T-helper 22 cell (primary cell): ENCODE measurements at places on chromosomes 4 and X.

DNA sequence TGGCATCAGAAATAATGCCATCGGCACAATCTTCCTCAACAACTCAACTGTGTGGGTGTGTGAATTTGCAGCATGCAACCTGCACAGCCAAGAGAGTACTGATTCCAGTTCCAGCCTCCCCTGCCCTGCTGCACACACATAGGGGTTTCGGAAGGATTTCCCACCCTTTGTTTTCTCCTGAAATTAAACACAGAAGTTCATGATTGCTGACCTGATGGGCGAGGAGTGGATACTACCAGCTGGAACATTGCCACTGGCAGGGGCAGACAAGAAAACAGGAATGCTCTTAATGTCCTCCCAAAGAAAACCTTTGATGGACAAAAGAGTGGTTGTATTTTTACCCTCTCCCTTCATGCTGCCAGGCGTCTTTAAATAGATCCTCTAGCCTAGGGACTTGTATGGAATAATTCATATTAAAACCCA lies 4.8 kb downstream of the NDP start:
- DNase-seq, result no peak

GRCh38 chr4:52873191-52873590 lies 11.1 kb downstream of the RASL11B start:
- DNase-seq, result no peak

- no peak for DNase-seq
Observed at GRCh38 chr4:124873361-124874171, 161.0 kb upstream of the ANKRD50 start.

GRCh38 chrX:134524181-134524580 lies 64.2 kb downstream of the HPRT1 start:
- no peak for DNase-seq

- DNase-seq, result no peak
Observed at GRCh38 chr4:155408796-155409195, 32.0 kb upstream of the MAP9 start.

GRCh38 chr4:148653681-148654080 lies 211.5 kb upstream of the NR3C2 start:
- no peak for DNase-seq

GRCh38 chr4:124429746-124430250 lies 282.7 kb downstream of the ANKRD50 start:
- no peak for DNase-seq

GRCh38 chrX:70352496-70352895 lies 62.6 kb downstream of the KIF4A start:
- DNase-seq, result no peak

GRCh38 chr4:52423967-52424366 lies 235.1 kb downstream of the USP46 start:
- DNase-seq, result no peak

DNA sequence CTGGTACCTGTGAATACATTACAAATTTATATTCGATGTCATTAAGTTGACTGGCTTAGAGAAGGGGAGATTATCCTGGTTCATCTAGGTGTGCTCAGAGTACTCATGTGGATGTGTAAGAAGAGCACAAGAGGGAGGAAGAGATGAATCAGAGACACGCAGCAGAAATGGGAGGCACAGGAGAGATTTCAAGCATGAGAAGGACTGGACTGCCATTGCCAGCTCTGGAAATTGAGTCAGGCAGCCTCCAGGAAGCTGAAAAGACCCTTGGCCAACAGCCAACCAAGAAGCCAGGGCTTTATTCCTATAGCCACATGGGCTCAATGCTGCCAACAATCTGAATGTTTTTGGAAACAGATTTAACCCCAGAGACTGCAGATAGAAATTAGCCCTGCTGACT lies 1390.0 kb downstream of the STIM2 start:
- no peak for DNase-seq

- no peak for DNase-seq
Observed at GRCh38 chr4:53571936-53572599, 19.2 kb downstream of the LNX1 start.

- no peak for DNase-seq
Observed at GRCh38 chrX:2336181-2336580, 164.6 kb downstream of the DHRSX start.

GRCh38 chr4:122450847-122451246 lies 5.7 kb downstream of the IL2 start:
- DNase-seq, result no peak

GRCh38 chr4:83852085-83852451 lies 316.2 kb downstream of the GPAT3 start:
- DNase-seq, result no peak

- DNase-seq, result no peak
Observed at GRCh38 chr4:108160741-108161352, 7.9 kb downstream of the LEF1 start.

GRCh38 chr4:138800421-138800820 lies 215.2 kb upstream of the NOCT start:
- DNase-seq, result no peak

DNA sequence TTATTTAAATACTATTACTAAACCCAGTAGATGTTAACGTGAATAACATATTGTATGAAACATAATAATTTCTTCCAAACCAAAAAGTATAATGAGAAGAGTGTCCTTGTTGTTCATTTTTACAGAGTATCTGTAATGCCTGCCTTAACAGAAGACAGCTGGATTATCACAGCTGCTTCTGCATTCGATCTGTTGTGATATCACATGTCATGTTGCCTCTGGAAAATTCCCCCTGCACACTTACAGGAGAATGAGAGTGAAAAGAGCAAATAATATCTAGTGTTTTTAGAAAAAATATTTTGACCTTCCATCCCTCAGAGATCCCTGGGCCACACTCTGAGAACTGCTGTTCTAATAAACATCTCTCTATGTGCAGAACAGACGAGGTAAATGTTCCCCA lies 240.1 kb upstream of the NOCT start:
- no peak for DNase-seq

DNA sequence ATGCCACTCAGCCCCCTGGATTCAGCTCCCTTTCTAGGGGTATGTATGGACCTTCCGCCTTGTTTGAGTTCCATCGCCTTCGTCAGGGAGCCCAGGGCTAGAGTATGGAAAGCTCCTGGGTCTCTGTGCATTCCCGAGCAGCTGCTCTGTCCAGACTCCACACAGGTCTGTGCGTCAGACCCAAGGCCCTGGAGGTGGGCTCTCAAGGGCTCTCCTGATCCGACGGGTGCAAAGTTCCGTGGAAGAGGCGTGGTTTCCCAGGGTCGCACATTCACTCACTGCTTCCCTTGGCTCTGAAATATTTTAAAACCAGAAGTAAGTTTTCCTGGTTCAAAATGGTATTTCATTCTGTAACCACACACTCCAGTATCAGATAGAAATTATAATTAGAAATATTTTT lies 863.2 kb downstream of the TRIML1 start:
- DNase-seq, result no peak

GRCh38 chrX:131202766-131203165 lies 86.3 kb downstream of the IGSF1 start:
- DNase-seq, result no peak

DNA sequence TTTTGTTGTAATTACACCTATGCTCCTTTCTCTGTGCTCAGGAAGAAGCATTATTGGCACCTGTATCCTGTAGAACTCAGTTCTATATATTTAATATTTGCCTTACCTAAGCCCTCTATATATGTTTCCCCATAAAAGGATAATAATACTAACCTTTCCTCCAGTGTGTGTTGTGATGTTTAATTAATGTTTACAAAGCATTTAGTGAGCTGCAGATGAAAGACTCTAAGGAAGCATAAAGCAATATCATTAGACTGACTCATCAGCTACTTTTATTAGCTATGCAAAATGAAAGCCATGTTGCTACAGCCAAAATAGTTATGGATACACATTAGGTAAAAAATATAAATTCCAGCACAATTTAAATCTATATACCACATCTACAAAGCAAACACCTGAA lies 93.6 kb upstream of the PTPN13 start:
- DNase-seq, result no peak

DNA sequence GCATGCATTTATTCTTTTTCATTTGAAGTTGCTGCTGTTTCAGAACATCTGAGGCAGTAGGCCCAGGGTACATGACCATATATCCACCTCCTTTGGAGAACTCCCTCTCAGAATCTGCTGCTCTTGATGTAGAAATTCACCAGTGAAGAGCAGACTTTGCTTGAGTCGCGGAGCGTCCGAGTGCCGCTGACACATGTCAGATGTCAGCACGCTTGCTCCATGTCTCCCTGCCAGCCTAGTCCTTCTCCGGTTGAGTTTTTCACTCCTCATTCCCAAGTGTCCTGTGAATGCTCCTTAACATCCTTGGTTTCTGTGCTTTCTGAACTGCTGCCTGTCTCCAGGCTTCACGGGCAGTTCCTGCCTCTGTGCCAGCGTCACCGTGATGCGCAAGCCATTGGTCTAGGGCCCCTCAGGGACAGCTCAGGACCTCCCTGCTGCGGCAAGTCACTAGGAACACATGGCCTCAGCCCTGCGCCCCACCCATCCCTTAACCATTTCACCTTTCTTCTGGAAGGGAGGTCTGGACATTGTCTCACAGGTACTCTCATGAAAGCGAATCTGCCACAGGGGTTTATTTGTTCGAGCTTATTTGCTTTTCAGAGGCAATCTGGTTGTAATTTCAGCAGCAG lies 93.1 kb upstream of the RBPJ start:
- DNase-seq, result no peak

DNA sequence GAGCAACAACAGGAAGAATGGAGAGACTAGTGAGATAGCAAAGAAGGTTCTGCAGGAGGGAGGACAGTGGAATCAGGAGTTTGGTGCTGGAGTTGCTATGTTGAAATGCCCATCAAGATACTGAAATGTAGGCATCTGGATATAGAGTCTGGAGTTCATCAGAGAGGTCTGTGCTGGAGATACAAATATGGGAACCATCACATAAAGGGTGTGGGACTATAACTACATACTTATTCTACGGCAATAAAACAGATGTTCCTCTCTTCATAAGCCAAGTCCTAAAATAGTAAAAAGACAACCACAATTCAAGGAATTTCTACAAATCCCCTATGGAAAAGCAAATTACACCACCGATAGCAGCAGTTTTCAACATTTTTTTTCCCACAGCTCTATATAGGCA lies 1.6 kb downstream of the MED14 start:
- no peak for DNase-seq

DNA sequence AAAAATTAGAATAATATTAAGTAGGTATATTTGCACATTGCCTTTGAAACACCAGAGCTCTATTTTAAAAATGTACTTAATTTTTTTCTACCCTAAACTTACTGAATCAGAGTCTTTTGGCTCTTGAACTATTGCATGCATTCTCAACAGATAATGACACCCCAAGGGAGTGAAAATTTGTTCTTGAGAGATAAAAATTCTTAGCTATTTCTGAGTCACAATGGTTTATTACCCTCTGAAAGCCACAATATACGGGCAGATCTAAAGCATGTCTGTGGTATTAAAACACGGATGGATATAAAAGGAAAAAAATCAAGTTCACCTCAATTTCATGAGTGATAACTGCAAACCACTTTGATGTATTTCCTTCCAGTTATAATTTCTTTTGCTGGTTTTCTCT lies 636.3 kb upstream of the FTHL17 start:
- DNase-seq, result no peak

GRCh38 chr4:135485371-135485770 lies 1283.8 kb upstream of the PABPC4L start:
- DNase-seq, result no peak

GRCh38 chrX:51891821-51892551 lies 1.4 kb upstream of the MAGED1 start:
- DNase-seq, result no peak

DNA sequence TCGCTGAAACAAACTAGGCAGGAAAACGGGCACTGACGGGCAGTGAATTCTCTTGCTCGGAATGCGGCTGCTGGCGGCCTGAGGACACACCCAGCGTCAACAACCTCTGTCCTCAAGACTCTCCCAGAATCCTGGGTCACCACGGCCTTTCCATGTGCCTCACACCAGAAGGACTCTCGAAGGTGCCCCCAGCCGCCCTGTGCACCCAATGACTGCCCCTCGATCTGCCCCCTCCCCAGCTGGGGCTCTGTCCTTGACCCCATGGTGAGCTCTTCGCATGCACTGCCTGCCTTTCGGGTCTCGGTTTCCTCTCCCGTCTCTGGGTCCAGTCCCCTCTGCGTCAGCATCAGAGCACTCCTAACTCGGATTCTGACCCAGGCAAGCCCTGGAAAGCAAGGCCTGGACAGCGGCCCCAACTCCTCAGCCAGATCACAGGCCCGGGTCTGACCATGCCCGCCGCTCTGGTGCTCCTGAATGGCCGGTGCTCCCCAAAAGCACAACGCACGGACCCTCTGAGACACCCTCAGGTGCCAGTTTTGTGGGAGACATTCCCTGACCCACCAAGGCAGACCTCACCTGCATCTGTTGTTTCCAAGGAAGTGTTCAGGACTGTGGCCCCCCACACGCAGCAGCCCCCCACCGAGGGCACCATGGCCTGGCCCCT lies 56.0 kb downstream of the ACOX3 start:
- DNase-seq, result no peak

DNA sequence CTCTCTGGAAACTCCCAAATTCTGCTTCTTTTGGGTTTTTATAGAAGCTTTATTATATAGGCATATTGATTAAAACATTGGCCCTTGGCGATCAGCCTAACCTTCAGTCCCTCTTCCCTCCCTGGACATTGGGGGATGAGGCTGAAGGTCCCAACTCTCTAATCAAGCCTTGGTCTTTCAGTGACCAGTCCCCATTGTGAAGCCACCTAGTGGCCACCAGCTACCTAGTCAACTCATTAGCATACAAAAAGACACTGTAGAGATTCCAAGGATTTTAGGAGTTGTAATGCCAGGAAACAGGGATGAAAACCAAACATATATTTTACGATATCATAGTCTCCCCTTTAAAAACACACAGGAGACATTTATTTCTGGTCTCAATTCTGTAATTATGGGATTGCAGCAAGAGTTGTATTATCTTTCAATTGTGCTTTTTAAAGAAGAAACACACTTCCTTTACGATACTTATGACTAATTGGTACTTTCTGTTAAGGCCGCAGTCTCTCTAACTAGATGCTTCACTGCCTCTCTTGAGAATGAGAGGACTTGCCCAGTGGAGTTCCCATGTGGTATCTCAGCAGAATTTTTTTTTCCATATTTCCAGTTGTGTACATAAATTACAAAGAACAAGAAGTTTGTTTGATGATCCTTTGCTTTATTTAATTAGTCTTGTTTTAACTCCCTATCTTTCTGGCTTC lies 58.2 kb downstream of the WDR17 start:
- DNase-seq, result no peak

DNA sequence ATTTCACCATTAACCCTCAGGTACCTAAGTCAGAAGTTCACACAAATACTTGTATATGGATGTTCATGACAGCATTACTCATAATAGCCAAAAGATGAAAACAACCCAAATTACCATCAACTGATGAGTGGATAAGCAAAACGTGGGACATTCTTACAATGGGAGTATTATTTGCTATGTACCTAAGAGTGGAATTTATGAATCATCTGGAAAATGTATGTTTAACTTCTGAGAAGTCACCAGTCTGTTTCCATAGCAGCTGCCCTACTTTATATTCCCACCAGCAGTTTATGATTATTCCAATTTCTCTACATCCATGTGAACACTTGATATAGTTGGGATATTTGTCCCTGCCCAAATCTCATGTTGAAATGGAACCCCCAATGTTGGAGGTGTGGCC lies 1478.9 kb downstream of the PCDH19 start:
- no peak for DNase-seq
